ENCODE measurements at places on chromosomes 11 and 22.

DNA sequence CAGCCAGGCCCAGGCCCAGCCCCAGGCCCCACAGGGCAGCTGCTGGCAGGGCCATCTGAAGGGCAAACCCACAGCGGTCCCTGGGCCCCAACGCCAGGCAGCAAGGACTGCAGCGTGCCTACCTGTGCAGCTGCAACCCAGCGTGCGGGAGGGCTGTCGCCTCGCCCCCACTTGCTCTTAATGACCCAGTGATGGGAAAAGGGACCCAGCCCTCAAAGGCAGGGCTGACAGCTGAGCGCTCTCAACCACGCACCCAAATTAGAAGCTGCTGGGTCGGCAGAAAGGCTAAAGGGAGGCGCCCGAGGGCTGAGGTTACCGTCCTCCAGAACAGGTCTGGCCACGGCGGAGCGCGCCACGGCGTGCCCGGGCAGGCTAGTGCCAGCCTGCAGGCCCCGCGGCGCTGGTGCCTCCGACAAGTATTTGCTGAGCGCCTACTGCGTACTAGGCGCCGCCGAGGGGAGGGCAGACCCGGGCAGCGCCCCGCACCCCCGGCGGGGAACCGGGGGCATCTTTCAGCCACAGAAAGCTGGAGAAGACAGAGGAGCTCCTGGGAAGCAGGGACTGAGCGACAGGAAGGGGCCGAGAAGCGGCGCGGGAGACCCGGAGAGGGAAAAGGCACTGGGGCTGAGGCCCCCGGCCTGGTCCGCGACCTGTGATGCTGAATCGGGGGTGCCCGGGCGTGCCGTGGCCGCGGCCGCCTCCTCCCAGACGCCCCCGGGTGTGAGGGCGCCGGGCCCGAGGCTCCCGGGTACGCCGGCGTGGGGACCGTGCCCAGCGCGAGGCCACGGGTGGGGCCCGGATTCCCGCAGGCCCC, 773 bp downstream of the HRAS start:
- peak overlapping the region; percentile 54 for H3K27ac ChIP-seq
- peak; percentile 89 for DNase-seq
- peaks cover 30% of the 10 kb centered on the region for H3K36me3 ChIP-seq
- peak overlapping the region; percentile 71 for H3K4me3 ChIP-seq
- peaks cover 18% of the 10 kb centered on the region for H3K27me3 ChIP-seq

GRCh38 chr11:29989174-29989970, 27.5 kb downstream of the KCNA4 start:
- no peaks in the 10 kb centered on the region for H3K36me3 ChIP-seq
- no peaks in the 10 kb centered on the region for H3K27me3 ChIP-seq
- H3K4me3 ChIP-seq = no peak overlapping the region
- no peaks in the 10 kb centered on the region for H3K4me1 ChIP-seq
- no peak overlapping the region for H3K27ac ChIP-seq

DNA sequence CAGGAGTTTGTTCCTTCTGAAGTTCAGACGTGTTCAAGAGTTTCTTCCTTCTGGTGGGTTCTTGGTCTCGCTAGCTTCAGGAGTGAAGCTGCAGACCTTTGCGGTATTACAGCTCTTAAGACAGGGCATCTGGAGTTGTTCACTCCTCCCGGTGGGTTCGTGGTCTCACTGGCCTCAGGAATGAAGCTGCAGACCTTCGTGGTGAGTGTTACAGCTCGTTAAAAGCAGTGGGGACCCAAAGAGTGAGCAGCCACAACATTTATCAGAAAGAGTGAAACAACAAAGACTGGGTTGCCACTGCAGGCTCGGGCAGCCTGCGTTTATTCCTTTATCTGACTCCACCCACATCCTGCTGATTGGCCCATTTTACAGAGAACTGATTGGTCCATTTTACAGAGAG, 373.1 kb downstream of the ETS1 start:
- H3K27me3 ChIP-seq = no peaks in the 10 kb centered on the region
- no peaks in the 10 kb centered on the region for H3K36me3 ChIP-seq
- no peak for DNase-seq
- no peak overlapping the region for H3K27ac ChIP-seq

GRCh38 chr11:68371171-68372041, 59.0 kb downstream of the LRP5 start:
- no peak for DNase-seq
- no peak overlapping the region for H3K27ac ChIP-seq
- H3K4me3 ChIP-seq = no peak overlapping the region
- H3K27me3 ChIP-seq = no peaks in the 10 kb centered on the region
- peaks cover 43% of the 10 kb centered on the region for H3K4me1 ChIP-seq

DNA sequence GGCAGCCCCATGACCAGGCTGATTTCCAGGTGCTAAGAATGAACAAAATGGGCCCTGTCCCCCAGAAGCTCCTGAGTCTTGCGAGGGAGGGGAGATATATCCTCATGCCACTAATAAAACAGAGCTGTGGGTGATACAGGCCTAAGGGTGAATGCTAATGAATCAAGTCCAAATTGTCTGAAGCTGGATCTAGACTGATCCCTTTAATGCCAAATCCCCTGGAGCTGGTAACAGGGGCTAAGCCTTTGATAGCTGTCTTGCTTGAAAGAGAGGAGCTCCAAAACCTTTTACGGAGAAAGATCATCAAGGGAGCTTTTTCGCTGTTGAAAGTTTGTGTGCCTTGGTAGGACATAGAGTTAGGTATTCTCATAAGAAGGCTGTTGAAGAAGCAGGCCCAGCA, 79.7 kb downstream of the PPFIBP2 start:
- H3K36me3 ChIP-seq = no peaks in the 10 kb centered on the region
- no peak for DNase-seq
- H3K27ac ChIP-seq = no peak overlapping the region
- H3K4me1 ChIP-seq = no peaks in the 10 kb centered on the region
- no peaks in the 10 kb centered on the region for H3K27me3 ChIP-seq

GRCh38 chr11:80841675-80842074, 1400.8 kb upstream of the TENM4 start:
- no peak for DNase-seq
- H3K36me3 ChIP-seq = no peaks in the 10 kb centered on the region
- H3K27me3 ChIP-seq = no peaks in the 10 kb centered on the region
- H3K27ac ChIP-seq = no peak overlapping the region

DNA sequence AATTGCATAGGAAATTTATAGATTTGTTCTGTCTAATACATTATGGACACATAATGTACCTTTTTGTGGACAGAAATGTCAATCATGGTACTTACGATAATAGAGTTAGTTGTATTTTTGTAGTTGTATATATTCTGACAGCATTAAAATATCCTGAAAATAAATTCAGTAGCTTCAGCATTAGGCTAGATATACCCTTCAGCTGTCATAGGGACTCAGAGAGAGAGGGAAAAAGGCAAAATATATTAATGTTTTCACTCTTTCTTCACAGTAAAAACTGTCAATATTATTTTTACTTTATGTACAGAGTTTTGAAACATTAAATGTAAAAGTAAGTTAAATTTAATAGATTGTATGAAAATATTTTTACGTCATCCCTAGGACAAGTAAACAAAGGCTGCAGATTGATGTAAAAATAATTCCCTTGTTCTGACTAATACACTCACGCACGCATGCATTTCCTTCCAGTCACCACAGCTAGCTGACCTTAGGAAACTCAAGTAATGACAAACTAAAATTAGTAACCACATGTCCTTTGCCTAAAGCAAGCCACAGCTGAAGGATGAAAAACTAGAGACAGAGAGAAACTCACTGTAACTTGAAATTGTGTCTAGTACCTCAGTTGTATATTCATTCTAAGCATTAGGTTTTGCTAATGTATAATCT, 104.7 kb upstream of the CARD18 start:
- no peaks in the 10 kb centered on the region for H3K36me3 ChIP-seq
- no peak for DNase-seq
- peaks cover 6% of the 10 kb centered on the region for H3K4me1 ChIP-seq
- no peaks in the 10 kb centered on the region for H3K27me3 ChIP-seq
- H3K27ac ChIP-seq = no peak overlapping the region
- H3K4me3 ChIP-seq = no peak overlapping the region

All from spleen (tissue), 13 donors.